ENCODE measurements at places on chromosomes 7 and 10.
A peak's percentile ranks its signal among the peaks of the same experiment; 100 is the strongest.

GRCh38 chr10:72194949-72195348, 20.9 kb upstream of the ANAPC16 start:
- no peak for DNase-seq

DNA sequence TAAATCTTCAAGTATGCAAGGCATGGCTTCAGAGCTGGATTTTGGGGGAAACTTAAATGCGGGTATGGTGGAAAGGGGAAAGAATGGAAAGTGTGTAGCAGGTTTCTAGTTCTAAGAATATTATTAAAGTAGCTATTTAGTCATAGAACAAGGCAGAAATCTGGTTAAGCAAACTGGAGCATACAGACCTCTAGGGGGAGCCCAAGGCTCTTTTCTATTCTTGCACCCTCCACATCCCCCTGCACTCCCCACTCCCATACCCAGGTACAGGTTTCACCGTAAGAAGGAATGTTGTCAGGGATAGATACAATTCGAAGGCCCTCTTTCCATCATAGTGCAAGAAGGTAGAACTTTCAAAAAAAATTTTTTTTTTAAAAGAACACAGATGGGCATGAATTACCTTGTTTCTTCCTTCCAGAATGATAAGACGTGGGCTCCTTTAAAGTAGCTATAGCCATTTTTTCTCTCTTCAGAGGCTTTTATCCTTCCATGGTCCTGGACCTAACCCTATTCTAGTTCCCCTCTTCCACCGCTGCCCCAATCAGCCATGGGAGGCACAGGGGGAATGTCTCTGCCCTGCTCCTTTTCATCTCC, 41.5 kb upstream of the SMIM30 start:
- DNase-seq, result no peak

DNA sequence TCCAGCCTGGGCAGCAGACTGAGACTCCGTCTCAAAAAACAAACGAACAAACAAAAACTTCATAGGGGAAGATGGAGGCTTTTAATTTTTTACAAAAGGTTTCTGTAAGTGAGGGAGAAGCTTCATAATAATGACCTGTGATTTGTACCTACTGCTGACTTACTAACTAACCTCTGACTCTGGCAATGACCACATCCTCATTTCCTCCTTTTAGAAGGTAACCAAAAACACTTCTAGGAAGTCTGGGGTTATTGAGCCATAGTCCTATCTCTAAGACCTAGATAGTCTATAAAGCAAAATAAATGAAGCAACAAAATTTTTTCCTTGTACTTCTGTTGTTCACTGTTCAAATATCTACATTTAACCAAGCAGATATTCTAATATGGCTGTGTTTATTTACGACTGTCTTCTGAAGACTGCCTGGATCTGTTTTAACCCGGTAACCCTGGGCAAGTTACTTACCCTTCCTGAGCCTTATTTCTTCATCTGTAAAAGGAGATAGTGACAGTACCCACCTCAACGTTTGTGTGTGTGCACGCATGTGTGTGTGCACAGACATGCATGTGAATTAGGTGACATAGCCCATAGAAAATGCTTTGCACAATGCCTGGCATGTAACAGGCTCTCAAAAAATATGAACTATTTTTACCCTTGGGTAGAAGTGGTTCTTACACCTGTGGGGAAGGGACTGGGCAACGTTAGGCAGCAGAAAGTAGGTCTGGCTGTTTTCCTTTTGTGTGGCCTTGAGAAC, 30.8 kb upstream of the SMNDC1 start:
- DNase-seq, result no peak

GRCh38 chr10:122703483-122704448, 4.1 kb upstream of the C10orf120 start:
- peak; percentile 3 for DNase-seq

DNA sequence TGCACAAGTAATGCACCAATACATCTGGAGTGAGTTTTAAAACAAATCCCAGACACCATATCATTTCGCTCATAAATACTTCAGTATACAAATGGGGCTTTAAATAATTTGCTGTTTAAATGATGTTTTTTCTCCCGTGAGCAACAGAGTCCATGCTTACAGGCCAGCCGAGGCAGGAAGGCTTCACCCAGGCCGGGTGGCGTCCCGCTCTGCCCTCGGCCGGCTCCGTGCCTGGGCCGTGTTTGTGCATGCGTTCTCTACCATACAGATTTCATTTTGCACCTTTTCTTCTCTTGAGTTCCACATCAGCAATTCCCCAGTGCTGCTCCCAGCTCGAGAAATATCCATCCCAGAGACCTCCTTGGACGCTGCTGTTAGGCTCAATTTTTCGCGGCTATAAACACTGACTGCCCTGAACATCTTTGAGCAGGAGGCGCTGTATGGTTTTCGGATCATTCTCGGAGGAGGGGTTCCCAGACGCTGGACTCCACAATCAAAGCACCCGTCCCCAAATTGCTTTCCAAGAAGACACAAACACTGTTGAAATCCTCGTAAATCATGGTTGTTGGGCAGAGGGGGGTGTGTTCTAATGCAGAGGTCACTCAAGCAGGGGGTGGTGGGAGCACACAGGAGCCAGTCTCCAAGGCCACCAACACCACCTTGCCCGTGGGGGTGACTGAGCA, 91.6 kb downstream of the MICALL2 start:
- no peak for DNase-seq

DNA sequence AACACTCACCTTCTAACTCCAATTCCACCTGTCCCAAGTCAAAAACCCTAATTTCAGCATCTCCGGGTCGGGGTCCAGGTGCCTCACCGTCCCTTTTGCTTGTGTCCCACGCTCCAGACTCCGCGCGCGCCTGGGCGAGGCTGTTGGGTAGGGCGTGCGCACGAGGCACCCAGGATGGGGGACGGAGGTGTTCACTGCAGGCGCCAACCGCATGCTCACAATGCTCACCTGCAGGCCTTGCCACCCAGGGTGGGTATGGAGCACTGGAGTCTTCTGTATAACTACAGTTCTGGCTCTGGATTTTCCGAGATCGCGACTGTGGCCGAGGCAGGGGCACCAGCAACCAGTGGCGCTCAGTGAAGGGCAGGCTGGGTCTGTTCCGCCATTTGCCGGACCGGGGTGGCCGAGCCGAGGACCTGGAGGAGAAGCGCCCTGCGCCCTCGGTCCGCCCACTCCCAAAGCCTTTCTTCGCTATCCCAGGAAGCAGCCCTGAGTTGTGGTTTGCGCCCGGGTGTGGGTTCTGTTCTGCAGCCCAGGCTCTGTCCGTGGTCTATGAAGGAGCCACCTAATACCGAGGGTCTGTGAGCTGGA, 8.7 kb downstream of the FAM200A start:
- no peak for DNase-seq

GRCh38 chr10:76398043-76398710, 966.8 kb downstream of the LRMDA start:
- no peak for DNase-seq

DNA sequence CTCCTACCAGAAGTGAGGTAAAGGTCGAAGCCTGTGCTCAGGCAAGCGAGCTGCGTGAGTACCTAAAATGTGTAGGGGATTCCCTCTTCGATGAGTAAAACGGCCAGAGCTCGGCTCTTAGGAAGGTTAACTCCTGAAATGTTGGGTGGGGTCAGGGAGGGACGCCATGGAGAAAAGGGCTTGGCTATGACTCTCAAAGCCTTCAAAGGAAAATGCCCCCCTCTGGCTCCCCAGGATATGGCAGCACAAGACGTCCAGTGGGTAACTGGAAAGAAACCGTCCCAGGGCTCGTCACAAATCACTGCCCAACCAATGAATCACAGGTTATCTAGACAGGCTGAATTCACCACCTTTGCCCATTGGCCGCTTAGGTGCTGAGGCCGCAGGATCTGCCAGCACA, 58.0 kb downstream of the CALML3 start:
- no peak for DNase-seq

DNA sequence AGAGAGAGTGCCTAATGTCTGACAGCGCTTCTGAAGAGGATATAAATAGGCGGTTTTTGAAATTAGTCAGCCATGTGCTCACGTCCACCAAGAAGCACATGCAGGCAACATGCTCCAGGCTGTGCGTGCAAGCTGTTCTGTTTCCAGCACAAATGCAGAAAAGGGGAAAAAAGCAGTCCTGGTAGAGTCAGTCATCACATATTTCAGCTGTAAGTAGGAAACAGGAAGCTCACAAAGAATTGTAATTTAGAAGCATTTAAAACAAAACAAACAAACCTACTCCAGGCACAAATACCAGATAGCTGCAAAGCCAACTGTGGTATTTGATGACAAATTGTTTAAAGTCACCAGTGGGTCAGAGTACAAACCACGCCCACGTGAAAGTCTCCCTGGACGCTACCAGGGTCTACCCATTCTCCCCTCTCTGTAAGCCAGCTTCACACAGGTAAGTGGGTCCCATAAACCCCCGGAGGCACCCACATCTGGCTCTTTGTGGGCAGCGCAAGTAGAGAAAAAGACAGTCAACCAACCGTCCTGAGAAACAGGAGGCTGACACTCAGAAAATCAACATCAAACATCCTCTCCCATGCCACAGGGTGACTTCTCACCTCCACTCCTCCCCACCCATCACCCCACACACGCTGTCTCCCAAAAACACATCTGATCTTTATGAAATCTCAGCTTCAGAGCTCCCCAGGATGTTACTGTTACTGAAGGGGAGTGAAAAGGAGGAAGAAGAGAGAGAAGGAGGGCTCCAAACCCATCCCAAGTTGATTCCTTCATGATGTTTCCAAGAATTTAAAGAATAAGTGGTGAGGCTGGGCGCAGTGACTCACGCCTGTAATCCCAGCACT, 186.4 kb downstream of the FAM107B start:
- DNase-seq, result no peak

DNA sequence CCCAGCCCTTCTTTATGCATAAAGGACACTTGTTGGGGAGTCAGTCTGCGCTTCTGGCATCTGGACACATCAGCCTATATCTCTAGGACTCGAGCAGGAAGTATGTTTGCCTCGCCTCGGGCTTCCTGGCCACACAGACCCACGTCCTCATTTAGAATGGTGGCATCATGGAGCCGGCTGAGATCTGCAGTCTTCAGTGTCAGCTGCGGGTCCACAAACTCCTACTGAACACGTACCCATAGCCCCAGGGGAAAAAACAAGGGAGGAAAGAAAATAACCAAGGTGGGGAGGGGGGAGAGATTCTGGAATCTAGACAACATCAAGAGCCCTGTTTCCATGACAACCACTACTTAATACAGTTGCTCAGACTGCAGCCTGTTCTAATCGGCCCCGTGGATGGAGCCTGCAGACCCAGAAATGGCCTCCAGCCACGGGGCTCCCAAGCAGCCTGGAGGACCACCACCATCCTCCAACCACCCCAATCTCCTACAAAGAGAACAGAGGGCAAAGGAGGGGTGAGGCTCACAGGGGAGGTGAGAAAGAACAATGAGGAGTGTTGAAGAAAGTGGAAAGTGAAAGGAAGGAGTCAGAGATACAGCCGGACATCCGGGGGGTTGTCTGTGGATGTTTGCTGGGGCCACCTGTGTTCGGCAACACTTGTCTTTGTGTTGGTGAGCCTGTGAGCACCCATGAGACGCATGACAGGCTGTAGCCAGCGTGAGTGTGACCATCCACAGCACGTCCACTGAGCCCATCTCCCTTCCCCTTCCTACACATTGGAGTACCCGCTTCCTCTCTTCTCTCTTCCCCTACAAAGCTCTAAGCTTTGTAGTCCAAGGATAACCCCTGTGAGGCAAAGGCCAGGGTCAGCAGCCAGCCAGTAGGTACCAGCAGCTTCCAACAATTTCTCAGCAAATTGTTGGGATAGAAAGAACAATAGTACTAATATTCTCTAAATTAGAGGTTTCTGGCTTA, 141.0 kb downstream of the PLXNA4 start:
- no peak for DNase-seq

DNA sequence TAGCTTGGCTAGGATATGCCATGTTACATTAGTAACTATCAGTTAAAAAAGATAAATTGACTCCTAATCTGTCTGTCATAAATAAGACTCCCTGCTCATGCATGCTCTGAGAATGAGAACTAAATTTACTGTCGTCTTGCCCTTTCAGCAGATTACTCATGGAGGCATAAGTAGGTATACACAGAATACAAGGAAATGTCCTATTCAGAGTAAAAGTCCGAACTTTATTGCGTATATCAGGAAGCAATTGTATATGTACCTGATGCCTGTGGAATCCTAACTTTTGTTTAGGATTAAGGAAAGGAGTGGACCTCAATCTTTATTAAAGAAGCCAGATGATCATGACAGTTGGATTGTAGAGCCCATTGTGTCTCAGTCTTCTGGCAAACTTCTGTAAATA, 118.6 kb downstream of the THSD7A start:
- no peak for DNase-seq

DNA sequence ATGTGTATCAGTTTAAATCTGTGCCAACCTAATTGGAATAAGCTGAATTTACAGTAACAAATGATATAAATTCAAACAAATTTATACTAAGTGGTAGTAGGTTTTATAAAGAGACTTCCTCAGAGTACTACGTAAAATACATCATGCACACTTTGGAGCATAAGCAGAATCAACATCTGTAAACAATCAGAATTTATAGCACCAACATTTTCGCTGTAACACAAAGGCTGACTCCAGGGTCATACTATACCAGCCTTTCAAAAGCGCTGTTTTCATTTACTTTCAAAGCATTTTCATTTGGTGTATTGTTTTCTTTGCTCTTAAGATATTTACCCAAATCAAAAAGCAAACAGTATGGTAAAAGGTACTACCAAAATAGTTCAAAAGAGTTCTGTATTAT, 29.3 kb upstream of the TMEM168 start:
- DNase-seq, result no peak

GRCh38 chr10:77700086-77700485, 62.5 kb upstream of the KCNMA1 start:
- DNase-seq, result no peak

DNA sequence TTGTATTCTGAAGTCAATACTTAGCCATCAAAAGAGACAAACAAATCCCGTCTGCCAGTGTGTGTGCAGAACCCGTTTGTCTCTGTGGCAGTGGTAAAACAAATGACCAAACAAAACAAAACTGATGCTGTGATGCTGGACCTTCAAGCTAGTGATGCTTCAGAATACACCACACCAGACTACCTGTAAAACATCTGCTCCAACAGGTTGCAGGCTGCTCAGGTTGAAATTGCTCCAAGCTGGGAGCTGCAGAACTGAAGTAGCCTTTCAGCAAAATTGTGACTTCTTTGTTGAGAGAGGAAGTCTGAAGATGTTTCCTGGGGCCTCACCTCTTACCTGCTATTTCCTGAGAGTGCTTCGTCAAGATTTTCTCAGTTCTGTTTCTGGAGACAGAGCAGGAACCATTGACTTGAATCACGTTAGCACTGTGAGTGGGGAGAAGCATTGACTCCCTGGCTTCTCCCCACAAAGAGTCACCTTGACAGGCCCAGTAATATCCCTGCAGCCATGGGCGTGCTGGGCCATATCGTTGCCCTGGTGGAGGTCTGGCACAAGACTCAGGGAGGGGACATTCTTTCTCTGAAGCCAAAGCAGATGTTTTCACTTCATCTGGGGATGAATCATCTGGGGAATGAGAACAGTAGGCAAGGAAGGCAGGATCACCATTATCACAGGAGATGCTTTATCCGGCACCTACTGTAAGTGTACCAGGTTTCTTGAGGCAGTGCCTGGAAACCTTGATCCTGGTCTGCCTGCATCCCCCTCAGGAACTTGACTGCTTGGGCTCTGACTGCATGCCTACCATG, 80.2 kb downstream of the RBM20 start:
- no peak for DNase-seq

- no peak for DNase-seq
Observed at GRCh38 chr7:92615861-92616260, 25.7 kb upstream of the FAM133B start.

GRCh38 chr10:37947526-37947925, 28.9 kb downstream of the ZNF25 start:
- DNase-seq, result no peak
